Muscle of leg (tissue), 16 donors: ENCODE measurements at places on chromosomes 12 and 14. TPM values are rescaled to one million over a fixed set of nuclear protein-coding genes. Genes with fewer than 3 reads are reported as not detected.

The GAPDH gene
- 4,312 TPM for total RNA-seq

The OR6C2 gene
- not detected for total RNA-seq

The LRRC43 gene
- 0.18 TPM for total RNA-seq

The IL22 gene
- not detected for total RNA-seq

The CACNA2D4 gene
- 1.6 TPM for total RNA-seq

The RNF212B gene
- total RNA-seq = not detected

The SLC38A4 gene
- total RNA-seq = 5.6 TPM

The IL23A gene
- 0.18 TPM for total RNA-seq

The GOLT1B gene
- total RNA-seq = 41.0 TPM

The MIP gene
- total RNA-seq = not detected

GRCh38 chr12:95473231-95473883 is 595 bp upstream of the METAP2 start:
- peak; percentile 79 for DNase-seq

DNA sequence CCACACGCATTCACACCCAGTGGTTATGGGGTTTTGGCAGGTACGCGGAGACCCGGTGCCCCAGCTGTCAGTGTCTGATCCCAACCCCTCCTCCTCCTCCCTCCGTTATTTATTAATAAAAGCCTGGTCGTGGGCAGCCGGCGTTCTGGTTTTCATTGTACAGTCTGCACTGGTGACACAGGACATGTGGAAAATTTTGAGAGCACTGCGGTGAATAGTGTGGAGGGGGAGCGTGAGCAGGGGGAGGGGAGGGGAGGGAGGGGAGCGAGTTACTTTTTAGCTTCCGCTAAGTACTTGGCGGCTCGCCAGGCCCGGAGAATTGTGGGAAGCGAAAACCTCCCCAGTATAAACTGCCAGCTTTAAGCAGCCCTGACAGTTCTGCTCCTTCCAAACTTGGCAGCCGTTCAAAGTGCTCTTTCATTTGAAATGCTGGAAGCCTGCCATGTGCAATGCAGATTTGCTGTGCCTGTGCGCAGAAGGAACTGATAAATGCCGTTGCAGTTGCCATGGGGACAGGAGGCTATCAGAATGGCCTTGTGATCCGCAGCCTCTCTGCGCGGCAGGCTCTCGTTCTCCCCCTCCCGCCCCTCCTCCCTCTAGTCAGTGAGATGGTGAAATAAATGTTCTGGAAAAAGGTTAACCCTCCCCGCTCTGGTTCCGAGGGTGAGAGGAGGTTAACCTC is 11.7 kb upstream of the IRF2BPL start:
- peak; percentile 100 for DNase-seq

GRCh38 chr14:52926953-52927352 is 23.9 kb downstream of the FERMT2 start:
- no peak for DNase-seq

- DNase-seq = no peak
These were observed 21.1 kb downstream of the TMED8 start for GRCh38 chr14:77355811-77356210.

DNA sequence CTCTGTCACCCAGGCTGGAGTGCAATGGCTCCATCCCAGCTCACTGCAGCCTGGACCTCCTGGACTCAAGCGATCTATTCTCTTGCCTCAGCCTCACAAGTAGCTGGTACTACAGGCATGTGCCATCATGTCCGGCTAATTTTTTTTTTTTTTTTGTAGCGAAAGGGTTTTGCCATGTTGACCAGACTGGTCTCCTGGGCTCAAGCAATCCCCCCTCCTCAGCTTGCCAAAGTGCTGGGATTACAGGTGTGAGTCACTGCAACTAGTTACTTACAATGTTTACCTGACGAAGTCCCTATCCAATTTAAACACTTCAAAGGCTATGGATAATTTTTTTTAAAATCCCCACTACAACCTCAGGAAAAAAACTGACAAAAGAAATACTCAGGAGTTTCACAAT is 1.8 kb downstream of the KRR1 start:
- no peak for DNase-seq

DNA sequence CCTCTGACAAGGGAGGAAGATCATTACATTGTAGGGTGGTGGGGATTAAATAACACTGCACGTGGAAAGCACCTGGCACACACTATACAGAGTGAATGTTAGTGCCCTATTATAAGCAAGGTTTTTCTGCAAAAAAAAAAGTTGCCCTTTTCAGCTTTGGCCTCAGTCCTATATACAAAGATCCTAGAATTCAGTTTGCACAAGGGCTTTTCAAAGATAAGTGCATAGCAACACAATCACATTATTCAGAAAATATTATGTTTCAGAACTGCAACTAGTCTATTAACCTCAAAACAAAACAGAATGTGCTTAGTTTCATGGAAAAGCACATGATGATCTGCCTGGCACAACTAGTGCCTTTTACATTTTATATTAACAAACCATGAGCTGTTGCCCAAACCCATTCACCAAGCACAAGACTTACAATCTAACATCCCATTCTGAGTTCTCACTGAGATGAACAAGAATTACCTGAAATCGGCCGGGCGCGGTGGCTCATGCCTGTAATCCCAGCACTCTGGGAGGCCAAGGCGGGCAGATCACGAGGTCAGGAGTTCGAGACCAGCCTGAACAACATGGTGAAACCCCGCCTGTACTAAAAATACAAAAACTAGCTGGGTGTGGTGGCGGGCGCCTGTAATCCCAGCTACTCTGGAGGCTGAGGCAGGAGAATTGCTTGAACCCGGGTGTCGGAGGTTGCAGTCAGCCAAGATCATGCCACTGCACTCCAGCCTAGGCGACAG is 1.8 kb downstream of the TM7SF3 start:
- DNase-seq = no peak

DNA sequence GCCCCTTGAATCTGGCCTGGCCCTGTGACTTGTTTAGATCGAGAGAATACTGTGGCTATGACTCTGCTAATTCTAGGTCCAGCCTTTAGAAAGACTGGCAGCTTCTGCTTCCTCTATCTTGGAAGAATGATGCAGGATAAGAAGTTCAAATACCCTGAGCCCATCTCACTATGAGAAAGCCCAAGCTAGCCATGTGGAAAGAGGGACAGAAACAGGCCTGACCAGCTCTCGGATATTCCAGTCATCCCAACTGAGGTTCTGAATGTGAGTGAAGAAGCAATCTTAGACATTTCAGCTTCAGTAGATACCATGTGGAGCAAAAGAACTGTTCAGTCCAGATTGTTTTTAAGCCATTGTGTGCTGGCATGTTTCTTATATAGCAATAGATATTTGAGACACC is 17.3 kb upstream of the KRR1 start:
- DNase-seq = no peak

GRCh38 chr14:83289390-83289789 is 1755.7 kb upstream of the SEL1L start:
- no peak for DNase-seq

DNA sequence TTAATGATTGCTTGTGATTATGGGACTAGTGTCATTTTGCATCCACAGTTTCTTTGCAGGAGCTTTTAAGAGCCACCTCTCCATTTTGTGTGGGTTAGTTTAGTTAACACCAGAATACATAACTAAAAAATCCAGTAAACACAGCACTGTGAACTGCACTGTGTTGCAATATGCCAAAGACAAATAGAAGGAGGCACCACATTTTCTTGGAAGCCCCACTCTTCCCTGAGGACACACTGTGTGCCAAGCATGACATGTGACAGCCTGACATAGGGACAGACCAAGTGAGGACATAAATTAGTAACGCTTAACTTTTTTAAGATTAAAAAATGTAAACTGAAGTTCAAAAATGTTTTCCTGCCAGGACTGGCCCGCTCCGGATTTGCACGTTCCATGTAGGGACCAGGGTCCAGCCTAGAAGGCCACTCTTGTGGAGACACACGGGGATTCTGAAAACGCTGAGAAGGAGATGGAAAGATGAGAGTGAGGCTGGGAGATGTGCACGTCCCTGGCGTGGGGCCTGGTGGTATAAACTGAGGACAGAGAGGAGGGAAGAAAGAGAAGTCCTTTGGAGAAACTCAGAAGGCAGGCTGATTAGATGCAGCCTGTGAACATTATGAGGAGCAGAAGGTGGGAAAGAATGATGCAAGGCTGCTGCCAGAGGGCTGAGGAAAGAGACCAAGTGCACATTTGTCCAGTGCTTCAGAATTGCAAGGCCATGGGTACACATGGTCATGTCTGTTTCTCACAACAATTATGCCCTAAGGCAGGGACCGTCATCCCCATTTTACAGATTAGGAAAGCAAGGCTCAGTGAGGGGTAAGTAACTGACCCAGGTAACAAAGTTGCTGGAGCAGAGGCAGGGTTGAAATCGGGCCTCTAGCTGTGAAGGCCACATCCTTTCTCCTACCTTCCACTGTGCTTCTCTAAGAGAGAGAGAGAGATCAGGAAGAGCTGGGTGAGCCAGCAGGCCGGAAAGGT is 45.1 kb downstream of the ISCA2 start:
- no peak for DNase-seq

GRCh38 chr14:92411941-92412340 is 89.0 kb downstream of the SLC24A4 start:
- DNase-seq = no peak

- no peak for DNase-seq
These were observed 39.2 kb downstream of the PRIMA1 start for GRCh38 chr14:93749076-93749420.

- no peak for DNase-seq
These were observed 3.7 kb upstream of the CISTR start for GRCh38 chr12:53755451-53755891.

DNA sequence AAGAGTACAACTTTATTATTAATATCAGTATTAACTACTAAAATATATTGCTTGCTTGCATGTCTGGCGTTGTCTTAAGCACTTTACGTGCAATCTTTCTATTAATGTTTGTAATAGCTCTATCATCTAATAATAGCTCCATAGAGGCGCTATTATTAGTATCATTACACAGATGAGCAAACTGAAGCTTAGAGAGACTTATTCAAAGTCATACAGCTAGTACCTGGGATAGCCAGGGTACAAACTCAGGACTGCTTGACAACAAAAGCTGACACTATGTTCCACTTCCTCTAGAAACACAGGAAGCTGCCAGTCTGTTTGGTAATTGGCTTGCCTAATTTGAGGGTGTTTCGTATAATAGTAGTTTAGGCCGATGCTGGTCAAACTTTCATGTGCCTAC is 523.2 kb downstream of the RMST start:
- no peak for DNase-seq

DNA sequence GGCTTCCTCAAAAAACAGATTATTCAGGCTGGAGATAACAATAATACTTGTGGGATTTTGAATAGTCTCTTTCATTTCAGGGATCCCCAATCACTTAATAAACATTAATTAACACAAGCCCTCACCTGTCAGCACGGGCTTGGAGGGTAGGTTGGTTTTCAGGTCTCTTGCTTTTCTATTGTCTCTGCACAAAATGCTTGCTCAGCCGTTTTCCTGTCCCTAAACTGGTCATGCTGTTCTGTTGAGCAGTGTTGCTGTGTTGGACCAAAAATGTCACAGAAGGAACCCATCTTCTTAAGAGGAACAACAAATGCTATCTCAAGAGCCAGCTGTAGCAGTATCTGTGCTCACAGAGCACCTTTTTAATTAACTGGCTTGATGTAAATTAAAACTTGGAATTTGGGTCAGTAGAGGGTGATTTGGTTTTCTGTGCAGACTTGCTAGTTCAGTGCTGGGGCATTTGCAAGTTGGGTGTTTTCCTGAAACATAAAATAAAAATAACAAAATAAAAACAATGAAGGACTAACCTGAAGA is 231.8 kb upstream of the CRY1 start:
- no peak for DNase-seq

GRCh38 chr12:56062996-56063395 is 17.0 kb upstream of the ERBB3 start:
- DNase-seq = no peak

DNA sequence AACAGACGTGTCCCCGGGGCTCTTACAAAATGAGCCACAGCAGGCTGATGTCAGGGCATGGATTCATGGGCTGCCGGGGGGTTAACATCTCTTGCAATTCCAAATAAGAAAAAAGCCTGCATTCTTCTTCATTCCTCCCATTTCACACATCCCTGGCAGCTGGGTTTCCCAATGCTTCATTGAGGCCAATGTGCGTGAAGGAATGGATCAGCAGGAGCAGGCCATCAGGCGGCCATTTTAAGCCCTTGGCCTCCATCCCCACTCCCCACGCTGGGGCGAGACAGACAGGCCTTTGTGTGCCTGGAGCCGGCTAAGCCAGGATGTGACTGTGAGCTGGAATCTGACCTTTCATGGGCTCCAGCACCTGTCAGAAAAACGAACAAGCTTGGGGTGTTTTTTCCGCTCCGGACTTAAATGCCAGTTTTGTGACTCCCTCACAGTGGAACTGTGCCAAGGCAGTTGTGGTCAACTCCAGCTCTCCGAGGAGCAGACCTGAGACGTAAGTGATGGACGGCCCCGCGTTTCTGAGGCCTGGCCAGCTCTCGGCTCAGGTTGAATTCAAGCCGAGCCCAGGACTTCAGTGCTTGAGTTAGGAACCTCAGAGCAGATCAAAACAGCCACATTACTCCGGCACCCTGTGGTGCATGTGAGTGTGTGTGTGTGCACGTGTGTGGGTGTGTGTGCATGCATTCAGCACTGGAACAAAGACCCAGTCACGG is 133.1 kb downstream of the TMEM30B start:
- DNase-seq = peak; percentile 94

GRCh38 chr14:93775744-93776143 is 12.5 kb downstream of the PRIMA1 start:
- DNase-seq = no peak

- no peak for DNase-seq
These were observed 1.9 kb downstream of the PYROXD1 start for GRCh38 chr12:21439347-21439746.

GRCh38 chr14:84225268-84225667 is 1304.7 kb upstream of the FLRT2 start:
- DNase-seq = peak; percentile 85

- no peak for DNase-seq
These were observed 29.3 kb upstream of the PDE3A start for GRCh38 chr12:20339060-20339459.

DNA sequence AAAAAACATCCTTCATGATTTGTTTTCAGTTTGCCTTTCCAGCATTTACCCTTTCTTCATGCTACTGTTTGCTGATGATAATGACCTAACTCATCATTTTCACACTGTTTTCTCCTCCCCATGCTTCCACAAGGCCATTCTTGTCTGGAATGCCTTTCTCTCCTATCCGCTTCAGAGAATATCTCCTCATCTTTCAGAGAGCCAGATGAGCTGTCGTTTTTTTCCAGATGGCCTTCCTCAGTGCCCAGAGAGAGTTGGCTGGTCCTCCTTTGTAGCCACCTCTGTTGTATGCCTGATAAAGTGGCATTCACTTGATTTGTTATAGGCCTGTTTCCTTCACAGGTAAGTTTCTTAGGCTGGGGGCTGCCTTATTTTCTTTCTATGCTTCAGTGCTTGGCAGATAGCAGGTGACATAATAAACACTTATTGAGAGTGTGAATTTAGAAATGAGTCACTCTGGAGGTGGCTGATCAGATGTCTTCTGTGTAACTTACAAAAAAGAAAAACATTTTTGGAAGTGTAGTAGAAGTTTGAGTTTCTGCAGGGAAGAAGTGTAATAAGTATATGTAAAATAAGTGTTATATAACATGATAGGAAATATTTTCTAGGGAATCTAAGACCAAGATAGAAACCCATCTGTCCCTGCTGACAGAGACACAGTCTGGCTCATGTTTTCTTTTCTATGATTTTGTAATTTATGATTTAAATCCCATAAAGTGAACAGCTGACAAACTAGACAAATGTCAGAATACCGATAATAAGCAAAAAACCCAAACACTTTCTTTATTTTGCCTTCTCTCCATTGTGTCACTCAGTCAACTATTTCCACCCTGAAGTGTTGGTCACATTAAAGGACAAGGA is 174.5 kb downstream of the DACT1 start:
- no peak for DNase-seq

GRCh38 chr14:71576472-71576871 is 355.8 kb upstream of the RGS6 start:
- DNase-seq = no peak

GRCh38 chr14:61459229-61459628 is 137.8 kb downstream of the PRKCH start:
- DNase-seq = no peak
